ENCODE measurements at places on chromosomes 7 and 10.

- DNase-seq: no peak
These were observed 16.1 kb downstream of the PRKAG2 start for GRCh38 chr7:151860771-151861170.

DNA sequence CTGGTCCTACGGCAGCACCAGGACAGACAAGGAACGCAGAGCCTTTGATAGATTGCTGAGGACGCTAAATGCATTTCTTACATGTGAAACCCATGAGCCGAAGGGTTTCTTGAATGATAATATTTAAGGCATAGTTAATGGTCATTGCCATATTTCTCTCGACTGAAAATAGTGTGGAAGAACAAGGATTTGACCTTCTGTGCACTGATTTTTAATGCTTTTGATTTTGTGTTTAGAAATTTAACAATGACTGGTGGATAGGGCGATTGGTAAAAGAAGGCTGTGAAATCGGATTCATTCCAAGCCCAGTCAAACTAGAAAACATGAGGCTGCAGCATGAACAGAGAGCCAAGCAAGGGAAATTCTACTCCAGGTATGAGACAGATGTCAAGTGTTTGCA, 150.8 kb downstream of the NSUN6 start:
- DNase-seq: no peak

DNA sequence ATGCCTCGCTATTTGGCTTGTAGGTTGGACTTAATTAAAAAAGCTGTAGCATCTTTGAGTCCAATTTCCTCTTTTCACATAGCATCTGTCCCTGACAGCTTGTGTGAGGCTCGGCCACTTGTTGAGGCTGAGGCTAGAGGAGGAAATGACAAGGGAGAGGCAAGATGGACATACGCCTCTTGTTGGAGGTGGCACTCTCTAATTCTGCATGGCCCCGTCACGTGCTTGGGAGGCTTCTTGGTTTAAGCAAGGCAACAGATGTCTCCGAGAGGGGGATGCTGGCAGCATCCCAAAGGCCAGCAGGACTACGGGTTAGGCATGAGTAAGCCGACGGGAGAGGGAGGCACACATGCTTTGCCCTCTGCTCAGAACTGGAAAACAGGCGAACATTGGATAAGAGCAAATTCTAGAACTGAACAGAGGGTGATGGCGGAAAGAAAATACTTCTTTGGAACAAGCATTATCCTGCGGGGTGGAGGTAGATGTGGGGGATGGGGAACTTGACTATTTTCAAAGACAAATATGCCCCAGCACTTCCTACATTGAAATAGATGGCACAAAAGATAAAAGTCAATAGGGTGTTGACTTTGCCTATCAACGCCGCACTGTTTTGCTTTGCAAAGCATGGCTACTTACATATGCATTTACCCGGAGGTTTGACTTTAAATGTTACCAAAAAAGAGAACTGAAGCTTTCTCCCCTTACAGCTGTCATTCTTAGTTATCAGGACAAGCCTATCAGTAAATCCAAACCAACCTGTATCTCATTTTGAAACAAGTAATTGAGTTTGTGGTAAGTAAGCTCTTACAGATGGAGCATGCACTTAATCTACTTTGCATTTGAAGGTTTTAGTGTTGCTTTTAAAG, 94.8 kb downstream of the CHN2 start:
- DNase-seq: no peak

GRCh38 chr10:98295401-98295811, 27.4 kb upstream of the LOXL4 start:
- no peak for DNase-seq

All from NCI-H1436 (cell line).